ENCODE measurements at places on chromosomes 4 and X. TPM values are rescaled to one million over a fixed set of nuclear protein-coding genes. Genes with fewer than 3 reads are reported as not detected.

Gene USP51
- not detected for total RNA-seq

Gene GC
- not detected for total RNA-seq

Gene ADH7
- total RNA-seq, result not detected

Gene RHOXF2
- not detected for total RNA-seq

Gene ZNF827
- 24.1 TPM for total RNA-seq

Gene FRMPD3
- 0.23 TPM for total RNA-seq

DNA sequence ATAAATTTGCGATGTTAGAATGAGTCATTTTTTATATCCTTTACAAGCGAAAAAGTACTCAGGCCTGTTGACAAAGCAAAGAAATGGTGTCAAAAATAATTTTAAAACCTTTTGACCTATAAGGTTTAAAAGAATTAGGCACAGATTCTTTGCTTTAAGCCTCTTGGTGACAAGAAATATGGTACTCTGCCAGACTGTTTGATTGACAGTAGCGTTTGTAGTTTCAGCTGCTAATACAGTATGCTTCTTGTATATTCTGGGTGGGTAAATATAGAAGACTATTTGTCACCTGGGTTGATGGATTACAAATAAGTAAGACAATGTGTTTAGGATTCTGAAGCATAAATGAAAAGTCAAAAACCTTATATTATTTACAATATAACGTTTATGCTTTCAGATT lies 193.1 kb upstream of the PITX2 start:
- H3K4me3 ChIP-seq, result no peak overlapping the region
- H3K36me3 ChIP-seq, result no peaks in the 10 kb centered on the region
- DNase-seq, result no peak
- H3K27ac ChIP-seq, result no peak overlapping the region

DNA sequence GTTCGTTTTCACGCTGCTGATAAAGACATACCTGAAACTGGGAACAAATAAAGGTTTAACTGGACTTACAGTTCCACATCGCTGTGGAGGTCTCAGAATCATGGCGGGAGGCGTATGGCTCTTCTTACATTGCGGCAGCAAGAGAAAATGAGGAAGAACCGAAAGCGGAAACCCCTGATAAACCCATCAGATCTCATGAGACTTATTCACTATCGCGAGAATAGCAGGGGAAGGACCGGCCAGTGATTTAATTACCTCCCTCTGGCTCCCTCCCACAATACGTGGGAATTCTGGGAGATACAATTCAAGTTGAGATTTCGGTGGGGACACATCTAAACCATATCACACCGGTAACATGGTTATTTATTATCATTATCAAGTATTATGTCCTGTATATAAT lies 2204.5 kb downstream of the ARAP2 start:
- H3K4me1 ChIP-seq, result no peaks in the 10 kb centered on the region
- H3K4me3 ChIP-seq, result no peak overlapping the region
- H3K27me3 ChIP-seq, result no peaks in the 10 kb centered on the region
- H3K36me3 ChIP-seq, result no peaks in the 10 kb centered on the region
- DNase-seq, result no peak

DNA sequence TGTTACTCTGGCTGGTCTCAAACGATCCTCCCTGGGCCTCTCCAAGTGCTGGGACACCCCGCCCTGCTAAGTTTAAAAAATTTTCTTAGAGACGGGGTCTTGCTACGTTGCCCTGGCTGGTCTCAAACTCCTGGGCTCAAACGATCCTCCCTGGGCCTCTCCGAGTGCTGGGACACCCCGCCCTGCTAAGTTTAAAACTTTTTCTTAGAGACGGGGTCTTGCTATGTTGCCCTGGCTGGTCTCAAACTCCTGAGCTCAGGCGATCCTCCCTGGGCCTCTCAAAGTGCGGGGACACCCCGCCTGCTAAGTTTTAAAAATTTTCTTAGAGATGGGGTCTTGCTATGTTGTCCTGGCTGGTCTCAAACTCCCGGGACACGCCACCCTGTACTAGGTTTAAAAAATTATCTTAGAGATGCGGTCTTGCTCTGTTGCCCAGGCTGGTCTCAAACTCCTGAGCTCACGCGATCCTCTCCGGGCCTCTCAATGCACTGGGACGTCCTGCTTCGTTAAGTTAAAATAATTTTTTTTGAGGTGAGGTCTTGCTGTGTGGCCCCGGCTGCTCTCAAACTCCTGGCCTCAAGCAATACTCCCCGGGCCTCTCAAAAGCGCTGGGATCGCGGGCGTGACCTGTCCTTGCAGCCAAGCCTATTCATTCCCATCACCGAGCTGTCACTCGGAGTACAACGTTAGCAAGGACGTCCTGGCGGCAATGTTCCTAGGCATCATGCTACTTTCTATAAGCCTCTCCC lies 1.1 kb downstream of the SLC25A6 start:
- peak overlapping the region; percentile 100 for H3K4me3 ChIP-seq
- peak overlapping the region; percentile 93 for H3K27ac ChIP-seq
- H3K36me3 ChIP-seq, result peaks cover 51% of the 10 kb centered on the region
- no peaks in the 10 kb centered on the region for H3K27me3 ChIP-seq
- H3K4me1 ChIP-seq, result peaks cover 9% of the 10 kb centered on the region
- DNase-seq, result no peak

DNA sequence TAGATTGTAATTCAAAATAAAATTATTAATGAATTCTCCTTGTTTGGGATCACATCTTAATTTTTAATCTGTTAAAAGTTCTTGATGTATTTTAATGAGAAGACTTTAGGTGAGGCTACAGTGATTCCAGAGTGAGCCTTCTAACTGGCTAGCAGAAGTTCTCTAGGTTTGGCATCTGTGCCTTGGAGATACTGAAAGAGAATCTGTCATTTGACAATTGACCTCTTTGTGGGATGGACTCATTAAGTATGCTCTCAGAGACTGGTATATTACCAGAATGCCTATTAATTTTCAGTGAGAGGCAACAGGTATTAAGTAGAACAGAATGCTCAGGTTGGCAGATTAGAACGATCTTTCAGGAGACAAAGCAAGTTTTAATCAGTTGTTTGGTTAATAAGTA lies 10.2 kb downstream of the CCNG2 start:
- H3K27me3 ChIP-seq, result no peaks in the 10 kb centered on the region
- peaks cover 24% of the 10 kb centered on the region for H3K36me3 ChIP-seq
- no peak for DNase-seq

DNA sequence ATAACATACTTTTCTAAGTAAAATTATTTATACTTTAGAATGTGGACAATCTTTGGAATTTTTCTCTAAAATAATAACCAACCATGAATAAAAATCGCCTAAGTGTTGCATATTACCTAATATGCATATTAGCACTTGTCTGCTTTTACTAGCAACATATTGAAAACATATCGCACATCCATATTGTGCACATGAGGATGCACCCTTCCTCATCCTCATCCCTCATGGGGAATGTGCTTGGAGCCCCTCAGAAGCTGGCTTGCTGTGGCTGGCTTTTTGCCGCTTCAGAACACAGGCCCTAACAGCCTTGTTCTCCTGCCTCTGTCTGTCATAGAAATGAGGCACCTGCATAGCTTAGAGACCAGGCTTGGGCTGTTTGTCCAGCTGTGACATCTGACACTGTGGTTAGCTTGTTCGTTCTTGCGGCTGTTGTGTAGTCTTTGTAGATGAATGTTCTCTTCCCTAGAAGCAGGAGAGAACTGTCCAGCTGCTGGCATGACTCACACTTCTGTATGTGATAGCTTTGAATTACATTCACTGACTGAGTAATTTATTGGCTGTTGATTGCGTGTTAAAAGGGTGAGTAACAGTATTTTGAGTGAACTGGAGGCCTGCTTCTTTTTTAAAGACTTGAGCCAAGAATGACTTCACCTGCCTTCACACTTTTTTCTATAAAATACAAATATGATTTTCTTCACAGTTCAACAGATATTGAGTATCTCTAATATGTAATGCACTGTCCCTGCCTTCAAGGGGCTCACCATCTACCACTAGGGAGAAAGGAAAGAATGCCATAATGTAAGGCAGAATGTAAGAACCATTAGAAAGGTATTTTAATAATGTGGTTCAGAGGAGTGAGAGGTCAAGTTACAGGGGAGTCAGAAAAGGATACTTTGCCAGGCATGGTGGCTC lies 81.9 kb downstream of the HMGB2 start:
- peaks cover 23% of the 10 kb centered on the region for H3K4me1 ChIP-seq
- peak overlapping the region; percentile 81 for H3K27ac ChIP-seq
- no peaks in the 10 kb centered on the region for H3K27me3 ChIP-seq

GRCh38 chr4:185778307-185778706 lies 33.7 kb downstream of the SORBS2 start:
- H3K4me3 ChIP-seq, result no peak overlapping the region
- no peaks in the 10 kb centered on the region for H3K27me3 ChIP-seq
- no peak overlapping the region for H3K27ac ChIP-seq
- H3K4me1 ChIP-seq, result peaks cover 25% of the 10 kb centered on the region

DNA sequence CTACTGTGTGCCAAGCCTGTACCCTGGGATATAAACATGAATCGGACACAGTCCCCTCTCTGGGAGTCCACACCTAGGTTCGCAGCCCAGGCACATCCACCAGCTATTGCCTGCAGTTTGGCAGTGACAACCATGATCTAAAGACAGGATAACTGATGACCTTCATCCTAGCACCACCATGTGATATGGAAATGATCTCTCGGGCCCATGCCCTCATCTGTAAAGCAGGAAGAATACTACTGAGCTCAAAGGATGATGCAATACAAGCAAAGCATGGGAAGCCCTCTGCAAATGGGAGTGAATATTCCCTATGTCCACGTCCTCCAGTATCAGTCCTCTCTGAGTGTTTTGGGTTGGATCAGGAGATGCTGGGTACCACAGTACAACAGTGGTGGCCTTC lies 80.9 kb upstream of the MSX1 start:
- no peak overlapping the region for H3K27ac ChIP-seq
- DNase-seq, result no peak
- no peaks in the 10 kb centered on the region for H3K36me3 ChIP-seq
